ENCODE measurements at places on chromosomes 4 and X. TPM values are rescaled to one million over a fixed set of nuclear protein-coding genes. Genes with fewer than 3 reads are reported as not detected.
A peak's percentile ranks its signal among the peaks of the same experiment; 100 is the strongest.

GRCh38 chr4:145533001-145533400, 51.3 kb downstream of the SMAD1 start:
- H3K27me3 ChIP-seq = no peaks in the 10 kb centered on the region
- DNase-seq = no peak
- no peak overlapping the region for H3K27ac ChIP-seq
- H3K36me3 ChIP-seq = no peaks in the 10 kb centered on the region

SNCA gene
- total RNA-seq = 3.9 TPM

DNA sequence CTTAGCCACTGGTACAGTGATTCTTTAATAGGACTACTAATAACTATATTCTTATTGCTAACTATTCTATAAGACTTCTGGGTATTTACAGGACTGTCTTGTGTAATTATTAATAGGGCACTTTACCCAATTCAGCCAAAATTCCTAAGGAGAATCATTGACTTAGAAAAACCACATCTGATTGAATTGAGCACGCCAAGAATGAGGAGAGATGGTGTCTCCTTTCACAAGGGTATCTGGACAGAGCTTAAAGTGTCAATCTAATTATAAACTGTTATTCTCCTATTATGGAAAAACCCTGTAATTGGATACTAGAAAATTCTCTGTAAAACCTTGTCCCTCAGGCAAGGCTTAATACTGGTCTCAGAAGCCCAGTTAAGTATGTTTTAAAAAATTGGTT, 111.1 kb upstream of the TLL1 start:
- H3K4me3 ChIP-seq = no peak overlapping the region
- no peaks in the 10 kb centered on the region for H3K36me3 ChIP-seq
- H3K4me1 ChIP-seq = no peaks in the 10 kb centered on the region
- no peak for DNase-seq
- no peak overlapping the region for H3K27ac ChIP-seq

RIBC1 gene
- total RNA-seq = 2.2 TPM

GRCh38 chr4:110196206-110196870, 2.1 kb downstream of the ELOVL6 start:
- peak overlapping the region; percentile 72 for H3K4me3 ChIP-seq
- no peaks in the 10 kb centered on the region for H3K27me3 ChIP-seq
- H3K36me3 ChIP-seq = no peaks in the 10 kb centered on the region
- DNase-seq = no peak
